ENCODE measurements at places on chromosomes 7 and 10.
A peak's percentile ranks its signal among the peaks of the same experiment; 100 is the strongest.

DNA sequence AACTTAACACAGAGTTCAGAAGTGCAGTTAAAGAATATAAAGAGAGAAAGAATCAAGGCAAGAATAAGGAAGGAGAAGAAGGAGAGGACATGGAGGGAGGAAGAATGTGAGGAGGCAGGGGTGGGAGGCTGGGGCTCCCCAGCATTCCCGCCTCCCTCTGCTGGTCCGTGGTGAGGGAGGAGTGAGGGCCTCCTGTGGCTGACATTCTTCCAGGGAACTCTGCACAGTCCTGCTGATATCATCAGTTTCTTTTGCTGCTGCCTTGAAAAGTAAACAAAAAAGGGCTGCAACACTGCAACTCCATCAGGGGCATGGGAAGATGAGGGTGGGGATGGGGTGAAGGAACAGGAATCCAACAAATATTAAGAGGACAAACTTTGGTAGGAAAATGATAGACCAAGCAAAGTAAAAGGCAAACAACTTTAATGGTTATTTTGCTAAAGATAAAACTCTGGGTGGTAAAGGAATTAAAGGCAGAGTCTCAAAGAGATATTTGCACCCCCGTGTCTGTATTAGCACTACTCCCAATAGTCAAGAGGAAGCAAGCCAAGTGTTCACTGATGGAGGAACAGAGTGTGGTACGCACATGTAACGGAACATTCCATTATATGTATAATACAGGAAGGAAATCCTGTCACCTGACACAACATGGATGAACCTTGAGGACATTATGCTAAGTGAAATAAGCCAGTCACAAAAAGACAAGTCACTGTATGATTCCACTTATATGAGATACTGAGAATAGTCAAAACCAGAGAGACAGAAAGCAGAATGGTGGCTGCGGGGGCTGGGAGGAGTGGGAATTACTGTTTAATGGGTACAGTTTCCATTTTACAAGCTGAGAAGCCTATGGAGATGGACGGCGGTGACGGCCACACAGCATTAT lies 8.0 kb upstream of the SPOCK2 start:
- DNase-seq = no peak

- no peak for DNase-seq
These were observed 25.2 kb downstream of the ATRNL1 start for GRCh38 chr10:115118346-115118745.

- peak; percentile 80 for DNase-seq
These were observed 72.1 kb downstream of the RNF133 start for GRCh38 chr7:122626785-122627184.

DNA sequence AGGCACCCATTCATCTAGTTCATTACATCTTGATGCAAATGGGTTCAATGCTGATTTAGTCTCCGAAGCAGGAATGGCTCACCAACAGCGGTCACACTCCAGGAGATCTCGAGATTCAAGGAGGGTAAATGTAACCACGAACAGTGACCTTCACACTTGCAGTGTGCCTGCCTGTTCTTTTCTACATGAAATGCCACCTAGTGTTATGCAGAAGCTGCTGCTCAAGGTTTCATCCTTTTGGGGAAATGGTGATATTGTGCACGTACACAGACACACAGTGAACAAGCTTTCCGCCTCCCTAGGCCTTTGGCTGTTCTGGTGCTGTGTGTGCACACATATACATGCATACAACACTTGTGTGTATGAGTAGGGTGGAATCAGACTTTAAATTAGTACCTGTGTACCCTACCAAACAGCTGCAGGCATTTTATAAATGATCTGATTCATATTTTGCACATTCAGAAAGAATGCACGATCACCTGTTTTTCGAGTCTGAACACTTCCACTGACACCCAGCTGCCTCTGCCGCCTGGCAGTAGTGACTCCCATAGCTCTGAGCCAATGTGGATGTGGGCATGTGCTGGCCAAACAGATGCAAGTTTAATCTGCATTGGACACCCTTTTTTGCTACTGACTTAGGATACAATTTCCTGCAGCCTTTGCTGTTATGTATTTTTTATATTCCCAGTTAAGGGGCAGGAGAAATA lies 100.5 kb downstream of the TACC2 start:
- DNase-seq = no peak

- DNase-seq = no peak
These were observed 11.7 kb downstream of the VSIR start for GRCh38 chr10:71761541-71762113.

DNA sequence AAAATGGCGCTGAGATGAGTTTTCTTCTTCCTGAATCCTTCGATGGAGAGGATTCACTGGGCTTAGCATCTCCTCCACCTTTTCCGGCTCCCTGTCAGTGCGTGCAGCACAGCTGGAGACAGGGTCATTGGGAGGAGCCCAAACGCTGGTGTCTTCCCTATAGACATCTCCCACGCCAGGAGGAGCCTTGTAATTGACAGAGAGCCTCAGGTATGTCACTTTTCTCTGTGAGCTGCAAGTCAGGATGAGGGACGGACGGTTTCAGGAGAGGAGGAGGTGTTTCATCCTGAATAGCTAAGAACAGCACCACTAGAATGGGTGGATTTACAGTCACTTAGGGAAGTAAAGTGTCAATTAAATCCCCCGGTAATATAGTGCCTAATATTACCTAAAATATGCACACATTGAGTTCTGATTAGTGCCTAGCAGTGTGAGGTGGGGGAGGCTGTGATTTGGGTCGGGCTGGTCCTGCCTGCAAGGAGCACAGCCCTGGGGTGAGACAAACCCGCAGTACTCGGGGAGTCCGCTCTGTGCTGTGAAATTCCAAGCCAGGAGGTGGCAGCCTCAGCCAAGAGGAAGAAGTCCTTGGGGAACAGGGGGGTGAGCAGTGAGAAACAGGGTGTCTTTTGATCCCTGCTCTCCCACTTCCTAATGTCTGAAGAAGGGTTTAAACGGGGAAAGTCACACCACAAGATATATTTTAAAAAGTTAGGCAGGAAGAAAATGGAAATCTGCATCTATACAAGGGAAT lies 28.2 kb downstream of the IL15RA start:
- DNase-seq = no peak

DNA sequence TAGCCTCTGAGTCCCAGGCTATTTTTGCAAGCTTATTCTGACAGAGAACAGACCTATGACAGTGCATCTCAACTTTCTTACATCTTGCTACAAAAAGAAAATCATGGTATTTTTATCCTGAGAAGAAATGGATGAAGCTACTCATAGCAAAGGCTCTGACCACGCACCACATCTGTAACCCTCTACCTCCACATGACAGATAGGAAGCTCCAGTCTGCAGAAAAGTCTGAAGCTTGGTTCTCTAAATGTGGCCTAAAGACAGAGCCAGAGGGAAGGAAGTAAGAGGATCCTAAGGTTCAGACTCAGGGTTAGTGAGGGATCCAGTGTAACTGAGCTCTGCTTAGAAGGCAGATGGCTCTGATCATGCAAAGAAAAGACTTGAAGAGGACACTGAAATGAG lies 58.4 kb upstream of the ABCB5 start:
- no peak for DNase-seq

GRCh38 chr7:99579956-99580777 lies 17.9 kb upstream of the TMEM225B start:
- no peak for DNase-seq

DNA sequence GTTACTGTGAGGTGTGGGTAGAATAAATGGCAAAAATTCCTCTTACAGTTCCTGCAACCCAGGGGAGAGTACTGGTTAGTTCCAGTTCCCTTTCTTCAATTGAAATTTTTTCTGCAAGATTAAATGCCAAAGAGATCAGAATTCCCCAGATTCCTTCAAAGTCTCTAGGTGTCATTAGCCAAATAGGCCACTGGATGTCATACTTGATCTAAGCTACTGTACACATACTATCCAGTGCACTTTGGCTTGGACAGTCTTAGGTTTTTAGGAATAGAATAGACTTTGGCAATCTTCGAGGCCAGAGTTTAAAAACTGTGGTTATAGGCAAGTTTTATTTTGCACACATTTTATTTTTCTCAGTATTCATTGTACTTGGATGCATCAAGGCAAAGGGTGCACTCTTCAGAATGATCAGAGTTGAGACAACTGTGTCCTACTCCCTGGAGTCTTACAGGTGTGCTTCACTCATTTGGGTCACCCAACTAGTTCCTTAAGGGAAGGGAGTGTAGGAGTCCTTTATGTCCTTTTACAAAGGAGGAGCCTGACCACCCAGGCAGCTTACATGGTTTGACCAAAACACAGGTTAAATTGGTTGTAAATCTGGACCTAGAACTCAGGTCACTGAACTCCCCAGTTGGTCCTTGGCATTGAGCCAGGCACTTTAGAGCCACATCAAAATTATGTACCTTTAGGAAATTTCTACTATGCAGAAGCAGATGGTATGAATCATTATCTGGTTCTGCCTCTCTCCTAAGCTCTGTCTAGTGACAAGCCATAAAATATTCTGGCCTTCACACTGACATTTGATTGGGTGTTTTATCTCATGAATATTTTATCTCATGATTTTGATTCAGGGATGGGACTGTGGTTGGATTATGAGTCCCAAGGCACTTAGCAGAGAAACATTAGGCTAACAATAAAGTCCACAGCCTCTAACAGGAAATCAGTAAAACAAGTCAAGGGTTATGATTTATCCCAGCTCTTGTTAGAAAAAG lies 49.5 kb downstream of the ASAH2B start:
- DNase-seq = no peak

DNA sequence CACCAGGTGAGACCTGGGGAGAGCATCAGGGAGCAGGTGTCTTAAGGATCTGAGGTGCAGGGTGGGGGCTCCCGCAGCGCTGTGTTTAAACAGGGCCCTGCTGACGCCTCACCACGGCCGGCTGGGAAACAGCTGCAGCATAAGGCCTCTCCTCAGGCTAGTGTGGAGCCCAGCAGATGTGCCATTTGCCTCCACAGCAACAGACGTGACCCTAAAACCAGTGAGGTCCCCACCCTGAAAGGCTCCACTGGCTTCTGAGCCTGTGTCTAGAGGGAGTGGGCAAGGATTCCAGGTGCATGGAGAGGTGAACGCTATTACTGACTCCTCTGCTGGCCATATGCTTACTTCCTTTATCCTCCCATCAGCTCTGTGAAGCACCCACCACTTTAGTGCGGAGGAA lies 47.8 kb downstream of the SYPL1 start:
- DNase-seq = no peak

- DNase-seq = no peak
These were observed 107.1 kb upstream of the WDR11 start for GRCh38 chr10:120744040-120744439.

- DNase-seq = no peak
These were observed 19.4 kb upstream of the PDGFA start for GRCh38 chr7:538764-539685.

DNA sequence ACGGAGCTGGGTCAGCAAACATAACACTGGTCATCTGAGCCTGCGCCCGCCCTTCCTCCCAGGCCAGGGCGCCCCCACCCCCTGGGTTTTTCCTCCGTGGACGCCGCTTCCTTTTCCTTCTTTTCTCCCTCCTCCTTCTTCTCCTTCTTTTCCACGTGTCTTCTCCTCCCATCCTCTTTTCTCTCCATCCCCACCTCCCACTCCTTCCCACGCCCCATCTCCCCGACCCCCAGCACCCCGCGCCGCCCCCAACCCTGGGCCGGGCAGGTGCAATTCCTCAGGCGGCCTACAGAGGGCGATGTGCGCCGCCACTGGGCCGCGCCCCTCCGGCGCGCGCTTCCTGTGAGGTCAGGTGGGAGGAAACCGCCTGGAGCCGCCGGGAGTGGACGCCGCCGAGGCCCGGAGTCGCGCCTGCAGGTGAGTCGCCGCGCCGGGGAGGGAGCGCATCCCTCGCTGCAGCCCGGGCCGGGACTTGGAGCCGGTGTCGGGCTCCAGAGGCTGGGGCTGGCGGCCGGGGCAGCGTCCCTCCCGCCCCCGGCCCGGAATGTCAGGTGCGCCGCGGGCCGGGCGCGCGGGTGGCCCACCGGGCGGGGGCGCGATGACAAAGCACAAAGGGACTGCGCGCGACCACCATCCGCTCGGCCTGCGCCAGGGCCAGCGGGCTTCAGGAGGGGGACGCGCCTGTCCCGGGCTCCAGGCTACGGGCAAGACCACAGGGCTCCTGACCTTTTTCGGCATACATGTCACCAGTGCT lies at the start of gene FAM241B:
TSS of gene FAM241B (plus strand) at position 351 of the 754 bp plus-strand sequence. CDS start 1,497 bp downstream, outside the sequence.
- DNase-seq = no peak

DNA sequence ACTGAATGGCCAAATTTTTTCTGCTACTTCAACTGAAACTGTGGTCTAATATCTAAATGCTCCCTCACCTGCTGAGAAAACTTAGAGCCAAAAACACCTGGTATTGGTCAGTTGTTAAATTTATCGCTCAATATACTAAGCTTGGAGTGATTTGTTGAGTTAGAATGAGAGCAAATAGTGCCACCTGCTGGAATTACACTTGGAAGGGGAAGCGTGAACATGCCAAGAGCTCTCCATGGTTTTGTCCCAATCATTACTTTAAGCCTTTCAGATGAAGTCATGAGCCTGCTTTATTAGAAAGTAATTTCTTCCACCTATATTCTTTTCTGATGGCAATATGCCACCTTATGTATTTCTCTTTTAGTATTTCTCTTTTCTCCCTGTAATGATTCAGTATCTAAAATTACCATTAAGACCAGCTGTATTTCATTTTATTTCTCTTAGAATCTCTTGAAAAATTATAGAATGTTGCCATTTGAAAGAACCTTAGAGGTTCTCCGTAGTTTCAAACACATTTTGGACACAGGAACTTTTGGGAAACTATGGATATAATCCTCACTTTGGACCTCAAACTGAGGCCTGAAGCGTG lies 447.8 kb upstream of the C7orf33 start:
- peak; percentile 44 for DNase-seq

DNA sequence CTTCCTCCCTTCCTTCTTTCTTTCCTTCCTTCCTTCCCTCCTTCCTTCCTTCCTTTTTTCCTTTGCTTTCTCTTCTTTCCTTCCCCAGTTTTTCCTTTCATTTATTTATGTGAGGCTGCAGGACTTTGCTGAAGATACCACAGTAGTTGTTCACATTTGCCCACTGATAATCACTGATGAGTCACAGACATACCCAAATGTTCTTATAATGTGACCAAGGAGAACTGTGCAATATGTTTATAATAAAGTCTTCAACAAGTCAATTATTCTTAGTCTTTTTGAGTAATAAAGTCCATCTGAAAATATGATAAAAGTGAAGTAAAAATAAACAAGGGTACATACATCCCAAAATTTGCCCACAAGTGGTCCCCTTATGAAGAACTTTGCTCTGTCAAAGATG lies 159.7 kb downstream of the GNAI1 start:
- DNase-seq = no peak

GRCh38 chr10:111275091-111275490 lies 198.3 kb downstream of the ADRA2A start:
- no peak for DNase-seq

Measured in NCI-H2029 treated with DMSO at 0.1 percent for 48 hours (cell line).